ENCODE measurements at places on chromosomes 13 and 19. TPM values are rescaled to one million over a fixed set of nuclear protein-coding genes. Genes with fewer than 3 reads are reported as not detected.

FOSB gene
- total RNA-seq: 10.5 TPM

ZNF415 gene
- 16.1 TPM for total RNA-seq

GRCh38 chr19:37227996-37228395 lies 10.0 kb downstream of the ZNF383 start:
- no peak overlapping the region for H3K4me3 ChIP-seq
- H3K4me1 ChIP-seq: no peaks in the 10 kb centered on the region
- H3K36me3 ChIP-seq: peaks cover 87% of the 10 kb centered on the region

DNA sequence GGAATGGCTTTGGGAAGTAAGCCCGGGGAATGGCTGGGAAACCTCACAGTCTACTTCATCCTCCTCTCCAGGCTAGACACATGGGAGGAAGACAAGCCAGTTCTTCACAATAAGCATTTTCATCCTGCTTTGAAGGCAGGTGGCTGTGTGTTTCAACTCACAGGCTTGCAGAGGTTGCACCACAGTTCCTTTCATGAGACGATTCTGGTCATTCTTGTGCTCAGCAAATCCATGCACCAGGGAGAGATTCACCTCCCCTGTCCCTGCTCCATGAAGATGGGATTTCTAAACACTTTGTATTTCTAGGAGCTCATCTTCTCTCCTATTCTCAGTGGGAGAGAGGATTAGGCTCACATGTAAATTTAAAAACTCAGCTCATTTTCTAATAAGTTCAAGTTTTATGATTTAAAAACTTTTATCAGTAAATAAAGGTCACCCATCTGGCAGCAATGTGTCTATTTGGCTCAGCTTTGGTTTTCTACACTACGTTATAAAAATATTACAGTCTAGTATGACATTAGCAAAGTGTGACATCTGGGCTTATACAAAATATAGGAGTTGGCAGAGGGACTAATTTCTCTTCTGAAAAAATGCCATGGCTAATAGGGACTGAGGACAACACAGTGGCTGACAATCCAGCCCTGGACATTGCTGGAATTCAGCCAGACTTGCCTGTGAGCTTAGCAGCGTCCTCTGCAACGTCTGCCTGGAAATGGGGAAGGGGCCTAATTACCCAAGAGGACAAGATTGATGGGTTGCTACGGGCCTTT lies 283.2 kb upstream of the SLC10A2 start:
- H3K27ac ChIP-seq: no peak overlapping the region
- no peaks in the 10 kb centered on the region for H3K4me1 ChIP-seq
- H3K4me3 ChIP-seq: no peak overlapping the region
- H3K27me3 ChIP-seq: no peaks in the 10 kb centered on the region

SPACA4 gene
- not detected for total RNA-seq

ZNF835 gene
- total RNA-seq: 3.0 TPM

Measured in esophagus muscularis mucosa (tissue), 4 donors.